ENCODE measurements at places on chromosomes 7 and 10.
A peak's percentile ranks its signal among the peaks of the same experiment; 100 is the strongest.

GRCh38 chr10:31345886-31346285 is 26.9 kb downstream of the ZEB1 start:
- no peak for DNase-seq

DNA sequence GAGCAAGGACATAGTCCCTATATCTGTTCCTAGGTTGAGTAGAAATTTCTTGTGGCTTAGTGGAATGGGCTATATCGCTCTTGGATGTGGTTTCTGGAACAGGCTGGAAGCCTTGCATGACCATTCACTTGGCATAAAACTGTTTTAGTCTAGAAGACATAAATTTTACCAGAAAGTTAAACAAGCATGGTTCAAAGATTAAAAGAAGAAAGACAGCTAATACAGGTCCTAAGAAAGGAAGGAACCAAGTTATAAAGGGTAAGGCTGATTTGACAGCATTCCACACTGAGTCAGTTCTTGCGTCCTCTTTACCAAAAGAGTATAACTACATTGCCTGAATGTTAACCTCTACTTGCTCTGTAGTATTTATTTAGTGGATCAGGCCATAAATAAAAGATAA is 724.2 kb downstream of the SORCS1 start:
- no peak for DNase-seq

GRCh38 chr10:103854265-103854685 is 1.1 kb downstream of the SH3PXD2A start:
- DNase-seq, result no peak

- no peak for DNase-seq
These were observed 60.6 kb upstream of the CSTF2T start for GRCh38 chr10:51759896-51760534.

- DNase-seq, result no peak
These were observed 25.1 kb downstream of the DPY19L1 start for GRCh38 chr7:35012160-35012559.

DNA sequence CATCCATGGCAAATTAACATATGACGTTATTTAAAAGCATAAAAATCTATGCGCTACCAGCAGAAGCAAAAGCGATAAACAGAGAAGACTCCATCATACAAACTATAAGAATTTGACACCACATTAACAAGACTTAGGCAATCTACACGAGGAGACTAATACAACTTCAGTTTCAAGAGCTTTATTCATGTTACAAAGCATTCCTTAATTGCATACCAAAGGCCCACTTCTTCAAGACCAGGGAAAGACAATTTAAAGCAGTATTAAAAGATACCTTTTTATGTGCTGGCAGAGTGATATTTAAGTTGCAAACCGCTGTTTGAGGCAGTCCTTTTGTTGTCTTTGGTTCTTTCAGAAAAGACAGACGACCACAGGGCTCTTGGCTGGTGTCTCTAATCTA is 176.0 kb upstream of the CCDC6 start:
- no peak for DNase-seq

DNA sequence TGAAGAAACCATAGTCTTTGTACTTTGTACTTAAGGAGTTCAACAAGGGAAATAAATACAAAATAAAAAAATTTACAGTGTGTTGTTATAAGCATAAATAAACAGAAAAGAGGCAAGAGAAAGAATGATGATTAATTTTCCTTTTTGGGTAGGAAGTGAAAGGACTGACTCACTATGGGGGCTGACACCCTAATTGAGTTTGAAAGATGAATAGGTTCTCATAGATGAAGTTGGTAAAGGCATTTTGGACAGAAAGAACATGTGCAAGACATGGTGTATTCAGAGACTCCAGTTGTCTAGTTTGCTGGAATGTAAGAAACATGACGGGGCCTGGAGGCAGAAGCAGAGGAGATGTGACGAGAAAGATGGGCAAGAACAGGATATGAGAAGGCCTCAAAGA is 83.7 kb downstream of the VPS50 start:
- DNase-seq, result no peak

DNA sequence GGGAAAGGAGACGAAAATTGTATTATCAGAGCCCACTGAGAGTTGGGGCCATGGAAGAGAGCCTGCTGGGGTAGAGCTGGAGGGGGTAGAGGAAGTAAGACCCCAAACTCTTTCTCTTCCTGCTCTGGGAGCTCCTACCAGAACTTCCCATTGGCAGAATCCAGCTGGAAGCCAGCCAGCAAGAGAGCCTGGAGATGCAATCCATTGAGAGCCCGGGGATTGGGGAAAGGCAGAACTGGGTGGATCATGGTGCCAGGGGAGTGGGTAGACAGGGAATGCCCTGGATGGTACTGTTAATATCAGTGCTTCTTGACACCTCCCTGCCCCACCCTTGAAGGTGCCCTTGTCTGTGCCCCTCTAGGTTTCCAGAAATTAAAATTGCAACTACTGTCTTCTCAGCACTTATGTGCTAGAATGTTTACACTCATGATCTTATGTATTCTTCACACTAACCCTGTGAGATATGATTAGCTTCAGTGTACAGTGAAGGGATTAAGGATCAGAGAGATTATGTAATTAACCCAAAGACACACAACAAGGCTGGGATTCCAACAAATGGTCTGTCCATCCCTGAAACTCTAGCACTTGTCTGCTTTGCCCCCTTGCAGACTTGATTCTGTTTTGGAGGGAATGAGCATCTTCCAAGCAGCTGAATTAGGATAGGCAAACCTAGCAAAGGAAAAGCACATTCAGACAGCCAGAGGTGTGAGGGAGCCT is 154.1 kb downstream of the C10orf105 start:
- no peak for DNase-seq

DNA sequence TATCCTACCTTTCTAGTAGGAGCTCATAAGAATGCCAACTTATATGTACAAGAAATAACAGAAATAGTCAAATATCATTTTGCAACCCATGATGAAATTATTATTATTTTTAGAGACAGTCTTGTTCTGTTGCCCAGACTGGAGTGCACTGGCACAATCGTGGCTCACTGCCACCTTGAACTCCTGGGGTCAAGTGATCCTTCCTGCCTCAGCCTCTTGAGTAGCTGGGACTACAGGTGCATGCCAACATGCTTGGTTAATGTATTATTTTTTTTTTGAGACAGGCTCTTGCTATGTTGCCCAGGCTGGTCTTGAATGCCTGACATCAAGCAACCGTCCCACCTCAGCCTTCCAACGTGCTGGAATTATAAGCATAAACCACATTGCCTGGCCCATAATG is 44.8 kb downstream of the TNPO3 start:
- DNase-seq, result no peak

DNA sequence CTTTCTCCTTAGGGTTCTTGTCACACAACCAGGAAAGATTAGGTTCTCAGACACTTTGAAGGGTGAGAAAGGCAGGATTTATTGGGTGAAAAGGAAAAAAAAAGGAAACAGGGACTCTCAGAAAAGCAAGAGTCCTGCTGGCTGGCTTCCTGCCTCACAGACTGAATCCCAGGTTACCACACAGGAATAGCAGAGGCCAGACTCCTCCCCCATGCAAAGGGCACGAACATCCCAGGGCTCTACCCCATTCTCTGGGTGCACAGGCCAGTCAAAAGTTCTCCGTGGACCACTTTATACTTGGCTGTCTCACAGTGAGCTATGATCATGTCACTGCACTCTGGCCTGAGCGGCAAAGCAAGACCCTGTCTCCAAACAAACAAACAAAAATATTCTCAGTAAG is 42.6 kb downstream of the HOXA1 start:
- DNase-seq, result no peak

GRCh38 chr10:86585037-86585929 is 63.7 kb upstream of the WAPL start:
- DNase-seq, result peak; percentile 78

- peak; percentile 78 for DNase-seq
These were observed 60.9 kb downstream of the ARMC3 start for GRCh38 chr10:22988581-22989360.

GRCh38 chr7:98315318-98315993 is 34.0 kb downstream of the BRI3 start:
- DNase-seq, result no peak

DNA sequence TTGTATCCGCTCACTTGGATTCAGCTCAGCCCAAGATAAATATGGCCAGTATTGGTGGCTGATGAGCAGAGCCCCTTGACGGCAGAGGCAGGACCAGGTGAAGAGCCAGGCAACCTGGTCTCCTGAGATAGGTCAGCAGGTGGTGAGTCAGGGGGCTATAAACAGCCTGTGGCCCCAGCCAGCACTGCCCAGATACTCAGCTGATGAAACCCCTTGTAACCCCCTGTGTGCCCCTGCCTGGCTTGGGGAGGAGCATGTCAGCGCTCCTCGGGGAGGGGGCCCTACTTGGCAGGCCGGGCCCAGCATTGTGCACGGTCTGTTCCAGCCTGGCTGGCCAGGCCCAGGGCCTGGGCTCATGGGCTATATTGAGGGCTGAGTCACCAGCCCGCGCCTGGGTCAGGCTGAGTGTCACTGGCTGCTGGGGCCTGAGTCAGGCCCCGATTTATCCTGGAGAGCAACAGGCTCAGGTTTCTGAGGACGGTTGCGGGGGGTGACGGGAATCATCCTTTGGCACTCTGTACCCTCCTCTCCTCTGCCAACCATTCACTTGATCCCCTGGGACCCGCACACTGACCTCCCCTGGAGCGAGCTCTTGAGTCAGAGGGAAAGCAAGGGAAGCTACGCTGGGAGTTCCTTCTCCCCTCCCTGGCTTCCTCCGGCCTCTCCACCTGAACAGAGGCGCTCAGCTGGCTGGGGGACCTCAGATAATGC is 2.8 kb upstream of the FLNC start:
- DNase-seq, result no peak

DNA sequence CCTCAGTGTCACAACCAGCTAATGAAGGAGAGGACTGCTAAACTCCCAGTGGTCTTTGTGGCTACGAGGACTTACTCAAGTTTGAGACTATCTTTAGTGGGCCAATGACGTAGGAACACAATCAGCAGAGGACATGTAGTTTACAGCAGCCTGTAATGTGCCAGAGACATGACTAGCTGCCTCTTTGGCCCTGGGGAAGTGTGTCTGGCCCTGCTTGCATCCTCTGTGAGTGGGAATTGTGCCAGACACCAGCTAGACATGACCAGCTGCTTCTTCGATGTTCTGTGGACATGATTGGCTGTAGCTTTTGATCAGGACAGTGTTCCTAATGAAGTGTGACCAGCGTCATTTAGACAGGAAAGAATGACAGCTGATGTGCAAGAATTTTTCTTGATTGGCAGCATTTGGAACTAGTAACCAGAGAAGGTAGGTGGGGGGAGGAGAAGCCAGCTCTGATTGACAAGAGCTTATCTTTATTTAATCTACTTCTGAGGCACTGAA is 141.7 kb downstream of the AUTS2 start:
- DNase-seq, result no peak

DNA sequence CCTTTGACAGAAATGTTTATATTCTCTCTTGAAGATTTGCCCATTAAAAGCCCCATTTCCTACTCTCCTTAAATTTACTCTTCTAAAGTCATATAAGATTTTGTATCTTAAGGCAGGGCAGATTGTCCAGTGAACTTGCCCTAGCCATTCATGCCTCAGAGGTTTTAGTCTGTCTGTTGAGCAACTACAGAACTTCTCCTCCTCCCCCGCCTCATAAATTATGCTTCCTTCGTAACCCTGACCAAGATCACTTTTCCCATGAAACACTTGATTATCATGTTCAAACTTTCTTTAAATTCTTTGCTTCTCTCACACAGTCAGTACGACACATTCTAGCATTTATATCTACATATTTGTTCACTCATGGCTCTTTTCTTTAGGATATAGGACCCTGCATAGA is 621.3 kb downstream of the ANKRD7 start:
- DNase-seq, result no peak

DNA sequence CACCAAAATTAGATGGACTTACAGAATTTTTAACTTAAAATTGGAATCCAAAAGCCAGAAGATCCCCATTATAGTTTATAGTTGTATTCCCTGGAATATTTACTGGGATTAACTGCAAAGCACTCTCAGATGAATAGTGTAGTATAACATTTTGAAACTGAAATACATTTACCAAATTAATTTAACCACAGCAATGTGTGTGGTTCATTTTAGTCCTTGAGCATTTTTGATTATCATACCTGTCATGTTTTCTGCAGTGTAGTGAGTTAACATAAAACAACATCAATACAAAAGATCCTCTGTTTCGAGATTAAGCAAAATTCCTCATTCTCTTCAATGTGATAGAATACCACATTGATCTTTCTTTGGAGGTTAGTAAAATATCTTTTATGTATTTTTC is 3.7 kb downstream of the VIM start:
- no peak for DNase-seq

All from activated CD4-positive, alpha-beta T cell treated with anti-CD3 and anti-CD28 coated beads for 4 hours (primary cell).